Central memory CD4-positive, alpha-beta T cell (primary cell): ENCODE measurements at places on chromosomes 1 and 21.

DNA sequence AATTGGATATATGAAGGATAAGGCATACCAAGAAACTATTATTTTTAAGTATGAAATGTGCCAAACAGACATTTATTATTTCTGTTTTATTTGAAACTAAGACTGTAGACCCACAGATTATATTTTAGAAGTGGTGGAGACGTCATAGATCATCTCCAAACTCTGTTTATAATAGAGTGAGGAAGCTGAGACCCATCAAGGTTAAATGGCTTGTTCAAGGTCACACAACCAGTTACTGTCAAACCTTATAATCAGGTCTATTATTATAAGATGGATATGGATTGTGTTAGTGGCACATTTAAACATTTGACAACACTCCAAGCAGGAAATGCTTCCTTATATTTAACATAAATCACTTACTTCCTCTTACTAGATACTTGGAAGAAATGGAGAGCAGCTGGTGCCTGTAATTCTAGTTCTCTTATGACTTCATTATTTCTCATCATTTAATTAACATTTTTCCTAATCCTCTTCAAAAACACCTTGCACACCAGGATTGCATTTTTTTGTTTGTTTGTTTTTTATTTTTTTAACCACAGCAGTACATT lies 117.0 kb downstream of the NEK7 start:
- no peak for DNase-seq

DNA sequence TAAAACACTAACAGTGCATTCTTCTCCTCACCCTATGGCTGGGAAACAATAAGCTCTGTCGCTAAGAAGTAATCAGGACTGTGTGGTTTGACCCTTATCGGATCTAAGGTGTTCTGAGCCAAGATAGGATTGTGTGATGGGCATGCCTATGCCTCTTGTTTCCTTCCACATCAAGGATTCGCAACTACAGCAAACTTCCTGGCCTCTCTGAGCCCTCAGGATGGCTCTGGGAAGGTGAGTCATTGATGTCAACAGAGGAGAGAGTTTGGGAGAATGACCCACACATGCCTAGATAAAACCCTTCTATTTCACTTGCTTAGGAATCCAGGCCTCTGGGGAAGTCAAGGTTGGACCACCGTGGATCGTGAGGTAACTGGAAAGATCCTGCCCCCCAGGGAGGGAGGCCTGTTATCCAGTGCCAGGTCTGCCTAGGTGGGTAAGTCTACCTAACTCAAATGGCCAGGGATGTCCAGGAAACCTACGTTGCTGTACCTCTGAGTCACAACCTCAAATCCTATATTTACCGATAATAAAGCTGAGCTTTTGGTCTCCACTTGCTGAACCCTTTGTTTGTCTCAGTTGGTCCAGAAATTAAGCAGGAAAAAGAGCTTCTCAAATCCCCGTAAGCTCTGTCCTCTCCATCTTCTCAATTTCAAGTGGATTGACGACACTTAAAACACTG lies 27.4 kb downstream of the TIAM1 start:
- DNase-seq = no peak

DNA sequence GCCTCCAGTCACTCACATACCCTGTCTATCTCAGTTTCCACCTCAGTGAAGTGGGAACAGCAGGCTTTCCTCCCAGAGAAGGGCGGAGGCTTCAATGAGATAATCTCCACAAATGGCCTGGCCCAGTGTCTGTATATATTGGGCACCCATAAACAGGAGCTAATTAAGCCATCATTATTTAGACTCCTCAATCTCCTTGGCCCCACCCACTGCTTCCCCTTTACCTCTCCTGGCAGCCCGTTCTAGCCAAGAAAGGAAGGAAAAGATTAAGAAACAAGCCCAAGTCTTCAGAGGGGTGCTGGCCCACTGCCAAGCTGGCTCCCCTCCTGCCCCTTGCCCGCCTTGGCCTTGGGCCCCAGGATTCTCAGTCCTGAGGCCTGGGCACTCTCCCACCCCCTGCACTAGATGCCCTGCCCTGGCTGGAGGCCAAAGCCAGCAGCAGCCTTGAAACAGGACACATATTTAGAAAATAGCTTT lies 15.9 kb upstream of the EPB41 start:
- DNase-seq = no peak

- DNase-seq = no peak
Measured at GRCh38 chr21:43926196-43926595, 61.2 kb downstream of the AGPAT3 start.

DNA sequence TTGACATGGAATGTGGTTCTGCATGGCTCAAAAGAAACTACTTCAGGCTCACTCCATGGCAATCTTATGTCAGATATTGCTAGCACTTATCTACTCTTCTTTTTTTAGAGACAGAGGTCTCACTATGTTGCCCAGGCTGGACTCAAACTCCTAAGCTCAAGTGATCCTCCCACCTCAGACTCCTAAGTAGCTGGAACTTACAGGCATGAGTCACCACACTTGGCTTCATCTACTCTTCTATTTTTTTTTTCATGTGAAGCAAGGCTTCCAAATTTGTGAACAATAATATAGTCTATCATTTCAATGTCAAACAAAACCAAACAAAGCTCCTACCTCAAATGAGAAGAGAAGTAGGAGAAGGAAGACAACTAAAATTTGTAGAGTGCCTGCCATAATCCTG lies 7.5 kb upstream of the PSEN2 start:
- no peak for DNase-seq

DNA sequence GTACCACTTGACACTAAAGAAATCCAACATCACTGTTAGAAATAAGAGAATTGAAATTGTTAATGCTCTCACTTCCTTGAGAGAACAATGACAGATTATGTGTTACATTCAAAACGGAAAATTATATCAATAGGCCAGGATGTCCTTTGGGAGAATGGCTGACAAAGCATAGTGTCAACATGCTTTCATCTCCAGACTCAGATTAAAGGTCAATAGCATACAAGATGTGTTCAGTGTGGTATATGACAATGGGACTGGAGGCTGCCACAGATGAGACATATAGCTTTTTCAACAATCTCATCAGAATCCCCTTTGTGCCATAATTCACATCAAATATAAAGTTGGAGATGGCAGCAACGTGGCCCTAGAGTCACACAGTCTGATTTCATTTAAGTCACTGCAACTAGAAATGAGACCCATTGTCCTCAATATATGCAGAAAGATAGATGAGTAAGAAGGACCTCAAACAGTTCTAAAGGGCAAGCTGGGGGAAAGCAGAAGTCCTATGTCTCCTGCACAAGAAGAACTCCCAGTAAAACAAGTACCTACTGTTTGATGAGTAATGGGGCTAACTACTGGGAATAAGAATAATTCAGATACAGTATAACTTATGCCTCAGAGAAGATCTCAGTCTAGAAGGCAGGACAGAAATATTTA lies 327.9 kb downstream of the TTLL7 start:
- DNase-seq = no peak

GRCh38 chr1:3551290-3551678 lies 60.0 kb downstream of the MEGF6 start:
- DNase-seq = no peak
